ENCODE measurements at places on chromosomes 2 and 18. TPM values are rescaled to one million over a fixed set of nuclear protein-coding genes. Genes with fewer than 3 reads are reported as not detected.

ELOA2 gene
- total RNA-seq: not detected

ADCY3 gene
- total RNA-seq: 22.6 TPM

GRCh38 chr2:189613650-189614420 is 33.2 kb upstream of the SLC40A1 start:
- DNase-seq: no peak

- DNase-seq: no peak
Observed at GRCh38 chr2:30826481-30826880, 19.2 kb upstream of the CAPN13 start.

GRCh38 chr18:13725566-13726231 is 659 bp downstream of the FAM210A start:
- DNase-seq: no peak

DNA sequence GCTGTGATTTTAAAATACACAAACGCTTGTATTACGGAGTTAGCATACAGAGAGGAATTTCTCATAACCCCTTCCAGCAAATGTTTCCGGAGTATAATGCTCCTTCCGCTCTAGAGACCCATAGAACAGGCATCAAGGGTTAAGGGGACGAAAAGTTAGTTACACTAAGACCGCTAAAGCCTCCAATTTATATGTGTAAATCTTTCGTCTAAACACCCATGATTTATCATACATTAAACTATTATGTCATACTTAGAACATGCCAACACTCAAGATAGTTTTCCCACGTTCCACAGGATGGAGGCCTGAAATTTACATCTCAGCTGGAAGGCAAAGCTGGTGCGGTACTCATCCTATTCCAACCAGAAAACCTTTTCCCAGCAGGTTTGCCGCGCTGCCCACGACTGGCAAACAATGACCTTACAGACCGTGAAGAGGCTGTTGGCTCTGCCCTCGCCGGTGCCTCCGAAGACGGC is 650 bp downstream of the ORMDL1 start:
- DNase-seq: no peak

GRCh38 chr2:239608723-239609122 is 207.9 kb upstream of the HDAC4 start:
- no peak for DNase-seq

GRCh38 chr2:60569680-60570111 is 16.2 kb upstream of the BCL11A start:
- no peak for DNase-seq

GRCh38 chr2:72755647-72756423 is 70.0 kb downstream of the EXOC6B start:
- DNase-seq: no peak

- no peak for DNase-seq
Observed at GRCh38 chr2:176074919-176075425, 8.8 kb downstream of the EVX2 start.

GRCh38 chr2:57333221-57333620 is 713.4 kb upstream of the VRK2 start:
- DNase-seq: no peak

DNA sequence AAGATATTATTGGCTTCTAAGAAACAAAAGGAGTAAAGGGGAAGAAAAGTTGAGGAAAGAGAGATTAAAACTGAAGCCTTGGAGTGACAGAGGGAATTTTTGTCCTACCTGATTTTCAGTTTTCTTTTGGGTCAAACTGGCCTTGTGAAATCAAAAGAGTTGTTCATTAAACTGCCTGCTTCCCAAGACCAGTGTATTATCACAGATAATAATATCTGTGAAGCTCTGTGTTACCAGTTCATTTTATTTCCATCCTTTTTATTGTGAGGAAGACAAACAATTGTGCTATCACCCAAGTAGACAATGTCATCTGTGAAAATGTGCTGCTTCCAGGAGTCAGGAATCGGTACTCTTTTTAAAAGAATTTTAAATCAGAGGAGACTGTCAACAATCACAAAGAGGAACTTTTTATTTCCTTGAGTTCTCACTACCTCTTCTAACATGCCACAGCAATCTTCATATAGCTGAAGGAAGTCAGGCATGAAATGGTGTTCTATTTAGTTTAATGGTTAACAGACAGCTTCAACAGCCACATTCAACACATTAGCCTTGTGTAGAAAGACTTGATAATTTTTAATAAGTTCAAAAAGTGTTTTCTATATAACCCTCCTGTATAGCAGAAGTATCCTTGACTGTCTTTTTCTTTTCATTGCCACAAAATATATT is 554.8 kb downstream of the PIK3C3 start:
- no peak for DNase-seq
